IMR-90 (cell line): ENCODE measurements at places on chromosomes 3 and 15.

DNA sequence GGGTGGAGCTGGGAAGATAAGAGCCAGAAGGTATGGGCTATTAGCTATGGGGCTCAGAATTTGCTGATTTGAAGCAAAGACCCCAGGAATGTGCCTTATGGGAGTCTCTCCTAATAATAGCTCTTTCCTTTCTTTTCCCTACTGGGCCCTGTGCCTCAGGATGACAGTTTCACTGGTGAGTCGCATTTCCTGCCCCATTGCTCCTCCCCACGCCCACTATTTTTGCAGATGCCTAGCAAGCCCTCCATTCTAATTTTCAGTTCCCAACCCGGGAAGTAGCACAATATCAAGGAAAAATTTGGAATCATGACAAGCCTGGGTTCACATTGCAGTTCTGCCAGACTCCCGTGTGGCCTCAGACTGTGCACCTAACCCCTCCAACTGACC, 583 bp downstream of the IL17RE start:
- peak; percentile 52 for DNase-seq

DNA sequence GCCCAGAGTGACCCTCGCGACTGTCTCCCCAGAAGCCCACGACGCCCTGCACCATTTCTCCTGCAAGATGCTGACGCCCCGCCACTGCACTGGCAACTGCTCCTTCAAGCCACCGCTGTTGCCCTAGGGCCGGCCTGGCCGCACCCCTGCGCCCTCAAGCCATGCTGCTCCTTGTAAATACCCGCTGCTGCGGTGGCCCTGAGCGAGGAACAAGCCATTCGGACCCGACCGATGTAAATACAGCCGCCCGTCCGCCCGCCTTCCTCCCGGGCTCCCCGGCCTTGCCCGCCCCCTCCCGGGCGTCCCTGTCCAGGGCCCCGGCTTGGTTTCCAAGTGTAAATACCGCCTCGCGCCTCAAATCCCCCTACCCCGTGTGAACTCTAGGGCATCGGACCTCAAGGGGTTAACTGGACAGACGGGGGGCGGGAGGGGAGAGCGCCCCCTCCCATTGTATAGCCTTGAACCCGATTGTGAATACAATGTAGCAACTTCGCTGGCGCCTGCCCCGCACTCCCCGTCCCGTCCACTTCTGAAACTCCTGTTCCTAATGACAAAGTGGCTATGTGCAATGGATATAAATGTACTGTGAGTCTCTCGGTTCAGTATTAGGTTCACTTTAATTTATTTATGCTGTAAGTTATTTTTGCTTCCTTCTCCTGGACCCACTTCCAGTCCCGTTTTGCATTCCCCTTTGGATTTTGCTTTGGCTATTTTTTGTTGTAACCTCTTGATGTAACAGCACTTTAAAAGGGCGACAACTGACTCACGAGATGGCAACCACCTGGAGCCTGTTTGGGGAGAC, 5.9 kb downstream of the RNU6-1 start:
- no peak for DNase-seq

DNA sequence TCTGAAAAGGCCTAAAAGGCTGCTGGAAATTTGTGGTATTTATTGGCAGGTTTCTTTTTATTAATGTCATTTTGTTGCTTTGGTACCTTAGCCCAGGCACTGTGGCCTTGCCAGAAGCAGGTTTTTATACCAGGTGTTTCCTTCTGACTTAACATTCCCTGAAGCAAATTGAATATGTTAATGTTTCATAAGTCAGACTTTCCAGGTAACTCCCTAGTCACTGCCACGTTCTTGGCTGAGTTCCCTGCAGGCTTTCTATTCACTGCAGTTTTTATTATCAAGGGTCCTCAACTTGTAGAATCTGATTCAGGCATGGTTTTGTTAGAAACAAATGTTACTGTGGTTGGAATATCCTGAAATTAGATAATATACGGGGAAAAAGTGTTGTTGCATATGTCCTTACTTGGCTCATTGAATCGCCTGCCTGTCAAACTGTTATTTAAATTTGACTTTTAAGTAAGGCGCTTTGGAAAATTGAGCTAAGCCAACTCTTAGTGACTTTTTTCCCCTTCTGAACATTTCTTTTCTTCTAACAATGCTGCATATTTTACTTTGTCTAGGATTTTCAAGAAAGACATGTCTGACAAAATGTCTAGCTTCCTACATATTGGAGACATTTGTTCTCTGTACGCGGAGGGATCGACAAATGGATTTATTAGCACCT, 22.9 kb downstream of the ITPR1 start:
- DNase-seq, result no peak

GRCh38 chr3:64049832-64050231, 26.5 kb upstream of the PSMD6 start:
- DNase-seq, result no peak

DNA sequence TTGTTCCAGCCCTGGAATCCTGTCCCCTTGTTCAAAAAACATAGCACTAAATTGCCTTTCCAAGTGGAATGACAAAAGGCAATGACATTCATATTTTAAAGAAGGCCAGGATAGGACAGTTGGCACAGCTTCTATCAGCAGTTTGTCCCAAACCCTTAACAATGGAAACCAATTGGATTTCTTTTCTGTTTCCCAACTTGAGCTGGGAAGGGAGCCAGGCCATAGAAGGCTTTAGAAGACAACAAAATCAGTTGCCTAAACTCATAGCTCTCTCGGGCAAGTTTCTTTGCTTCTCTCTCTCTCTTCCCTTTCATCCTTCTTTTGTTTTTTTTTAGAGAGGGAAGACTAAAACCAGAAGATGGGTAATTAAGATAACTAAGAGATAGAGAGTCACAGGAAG, 227.7 kb upstream of the TPRG1 start:
- no peak for DNase-seq

GRCh38 chr3:27114684-27115083, 254.5 kb downstream of the NEK10 start:
- peak; percentile 50 for DNase-seq

DNA sequence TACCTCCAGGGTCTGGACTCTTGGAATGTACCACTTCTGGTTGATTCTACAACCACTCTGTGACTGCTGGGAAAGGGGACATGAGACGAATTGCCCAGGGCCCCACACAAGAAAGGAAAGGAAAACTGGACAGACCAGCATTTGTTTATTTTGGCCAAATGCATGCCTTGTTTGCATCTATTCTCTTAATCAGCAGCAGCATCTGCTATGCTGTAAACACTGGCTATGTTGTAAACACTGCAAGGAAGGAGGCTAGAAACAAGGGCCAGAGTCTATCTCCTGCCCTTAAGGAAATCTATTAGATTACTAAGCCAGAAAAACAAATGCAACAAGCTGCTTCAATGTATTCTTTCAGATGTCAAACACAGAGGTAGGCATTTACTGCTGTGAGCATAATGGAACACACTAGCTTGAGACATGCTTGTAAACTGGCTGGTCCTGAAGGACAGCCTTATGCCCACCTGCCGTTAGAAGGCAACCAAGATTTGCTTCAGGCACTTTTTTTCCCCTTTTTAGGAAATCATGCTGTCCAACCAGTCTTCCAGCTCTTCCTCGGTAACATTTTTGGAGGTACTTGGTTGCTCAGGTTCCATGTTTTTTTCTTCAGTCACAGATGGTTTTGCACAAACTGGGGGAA, 102.1 kb upstream of the CHRM5 start:
- peak; percentile 36 for DNase-seq

DNA sequence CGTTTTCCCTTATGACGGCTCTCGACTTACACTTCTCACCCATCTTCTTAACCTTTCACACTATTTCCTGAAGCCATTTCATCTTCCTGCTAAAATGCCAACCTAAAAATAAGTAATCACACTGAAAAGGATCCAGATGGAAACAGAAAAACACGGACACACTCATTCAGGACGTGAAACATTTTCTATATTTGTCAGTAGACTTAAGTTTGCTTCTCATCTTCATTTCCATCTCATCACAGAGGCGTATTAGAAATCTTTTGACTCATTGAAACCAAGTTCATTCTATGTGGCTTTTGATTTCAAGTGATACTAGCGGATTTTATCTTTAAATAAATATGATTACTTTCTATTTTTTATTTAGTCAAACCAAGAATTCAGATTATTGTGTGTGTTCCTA, 27.4 kb upstream of the DLG1 start:
- no peak for DNase-seq

- DNase-seq, result peak; percentile 95
Measured at GRCh38 chr3:16102905-16103364, 71.5 kb upstream of the GALNT15 start.

DNA sequence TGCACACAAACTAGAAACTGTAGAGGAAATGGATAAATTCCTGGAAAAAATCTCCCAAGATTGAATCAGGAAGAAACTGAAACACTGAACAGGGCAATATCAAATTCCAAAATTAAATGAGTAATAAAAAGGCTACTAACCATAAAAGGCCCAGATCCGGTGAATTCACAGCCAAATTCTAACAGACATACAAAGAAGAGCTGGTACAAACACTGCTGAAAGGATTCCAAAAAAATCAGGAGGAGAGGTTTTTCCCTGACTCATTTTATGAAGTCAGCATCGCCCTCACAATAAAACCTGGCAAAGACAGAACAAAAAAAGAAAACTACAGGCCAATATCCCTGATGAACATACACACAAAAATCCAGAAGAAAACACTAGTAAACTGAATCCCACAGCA, 462.4 kb upstream of the THBS1 start:
- DNase-seq, result peak; percentile 80

DNA sequence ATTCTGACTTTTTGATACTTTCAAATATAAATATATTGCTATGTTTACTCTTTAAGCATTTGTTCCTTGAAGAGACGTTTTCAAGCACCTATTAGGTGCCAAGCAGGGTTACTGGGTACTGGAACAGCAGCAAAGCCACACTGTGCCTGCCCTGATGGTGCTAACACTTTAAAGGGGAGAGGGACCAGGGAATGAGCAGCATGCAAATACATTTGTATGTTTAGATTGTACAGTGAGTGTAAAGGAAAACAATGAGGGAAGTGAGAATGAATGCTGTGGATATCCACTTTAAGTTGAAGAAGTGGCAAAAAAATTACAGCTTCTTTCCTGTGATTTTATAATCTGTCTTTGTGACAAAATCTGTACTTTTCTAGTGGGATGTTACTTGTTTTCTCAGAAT, 400.2 kb upstream of the ATP11B start:
- DNase-seq, result no peak

DNA sequence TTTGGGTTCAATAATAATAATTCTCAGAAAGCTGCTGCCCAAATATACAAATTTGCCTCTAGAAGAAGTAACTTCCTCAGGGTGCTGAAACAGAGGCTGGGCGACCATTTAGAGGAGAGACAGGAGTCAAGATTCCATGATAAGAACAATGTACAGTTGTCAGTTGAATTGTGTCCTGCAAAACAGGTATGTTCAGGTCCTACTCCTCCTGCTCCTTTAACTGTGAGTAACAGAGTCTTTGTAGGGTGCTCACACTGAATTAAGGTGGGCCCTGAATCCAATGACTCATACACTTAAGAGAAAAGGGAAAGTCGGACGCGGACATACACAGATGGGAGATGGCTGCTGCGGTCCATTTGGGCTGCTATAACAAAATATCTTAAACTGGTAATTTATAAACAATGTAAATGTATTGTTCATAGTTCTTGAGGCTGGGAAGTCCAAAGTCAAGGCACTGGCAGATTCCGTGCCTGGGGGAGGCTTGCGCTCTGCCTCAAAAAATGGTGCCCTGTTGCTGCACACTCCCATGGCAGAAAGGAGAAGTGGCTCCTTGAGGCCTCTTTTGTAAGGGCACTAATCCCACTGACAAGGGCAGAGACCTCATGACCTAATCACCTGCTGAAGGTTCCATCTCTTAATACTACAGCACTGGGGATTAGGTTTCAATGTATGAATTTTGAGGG, 55.1 kb downstream of the MB21D2 start:
- DNase-seq, result no peak

DNA sequence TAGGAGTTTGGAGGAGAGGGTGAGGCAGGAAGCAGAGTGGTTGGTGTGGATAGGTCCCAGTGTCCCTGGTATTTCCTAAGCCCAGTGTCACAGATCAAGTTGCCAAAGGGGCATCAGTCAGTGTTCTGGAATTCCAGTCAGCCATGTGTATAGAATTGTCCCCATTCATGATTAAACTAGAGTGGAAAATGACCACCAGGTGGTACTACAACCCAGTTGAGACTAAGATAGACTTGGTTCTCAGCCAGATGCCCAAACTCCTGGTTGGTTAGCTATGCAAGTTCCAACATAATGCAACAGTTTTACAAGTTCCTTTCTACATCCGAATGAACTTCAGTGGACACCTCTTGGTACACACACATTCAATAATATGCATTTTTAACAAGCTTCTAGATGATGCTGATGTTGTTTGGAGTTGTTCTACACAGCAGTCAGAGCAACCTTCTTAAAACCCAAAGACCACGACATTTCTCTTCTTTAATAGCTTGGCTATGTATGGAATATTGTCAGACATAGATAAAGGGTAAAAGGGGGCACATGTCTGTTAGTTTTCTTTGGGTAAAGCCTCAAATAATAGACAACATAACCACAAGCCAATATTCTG, 8.4 kb upstream of the ATR start:
- peak; percentile 73 for DNase-seq

- DNase-seq, result peak; percentile 16
Measured at GRCh38 chr3:184155644-184156521, 706 bp downstream of the DVL3 start.

DNA sequence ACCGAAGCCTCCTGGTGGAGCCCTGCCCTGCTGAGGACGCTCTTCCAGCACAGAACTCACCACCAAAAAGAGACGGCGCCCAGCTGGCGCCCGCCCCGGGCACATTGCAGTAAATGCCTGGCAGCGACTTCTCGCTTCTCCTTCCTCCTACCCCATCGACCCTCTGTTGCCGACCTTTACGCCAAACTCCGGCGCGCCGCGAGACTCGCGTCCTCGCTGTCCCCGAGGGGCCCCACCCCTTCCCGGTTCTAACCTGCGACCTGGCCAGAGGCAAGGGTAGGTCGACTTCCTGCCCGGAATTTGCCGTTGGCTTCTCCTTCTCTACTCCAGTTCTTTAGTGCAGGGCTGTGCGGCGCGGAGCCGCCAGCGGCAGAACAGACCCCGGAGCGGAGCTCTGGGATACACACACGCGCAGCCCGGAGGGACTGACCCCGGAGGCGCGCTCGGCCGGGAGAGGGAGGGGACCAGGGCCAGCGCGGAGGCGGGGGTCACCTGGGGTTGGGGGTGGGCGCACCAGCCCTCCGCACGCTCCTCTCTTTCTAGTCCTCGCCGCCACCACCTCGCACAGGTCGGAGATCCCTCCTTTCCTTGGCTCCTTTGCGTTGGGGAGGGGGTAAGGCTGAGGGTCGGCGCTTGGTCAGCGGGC, 226.6 kb upstream of the AZI2 start:
- DNase-seq, result no peak

- DNase-seq, result no peak
Measured at GRCh38 chr3:183638101-183638852, 2.9 kb downstream of the KLHL24 start.

DNA sequence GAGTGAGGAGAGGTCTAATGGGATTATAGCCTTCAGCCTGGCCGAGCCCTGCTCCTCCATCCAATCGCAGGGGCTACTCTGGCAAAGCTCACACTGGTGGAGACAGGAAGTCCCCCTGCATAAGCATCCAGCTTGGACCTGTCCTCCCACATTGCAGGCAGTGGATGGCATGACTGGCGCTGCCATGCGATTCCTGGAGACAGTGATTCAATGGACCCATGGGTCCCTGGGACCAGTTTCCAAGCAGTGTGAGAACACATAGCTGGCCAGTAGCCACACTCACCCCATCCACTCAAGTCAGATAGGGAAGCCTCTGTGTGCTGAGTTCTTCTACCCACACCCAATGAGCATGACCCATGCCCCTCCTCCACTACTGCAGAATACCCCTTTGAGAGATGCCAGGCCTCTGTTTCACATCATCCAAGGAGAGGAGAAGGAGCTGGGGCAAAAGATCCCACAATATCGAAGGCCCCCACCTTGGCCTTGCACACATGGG, 18.1 kb upstream of the POC1A start:
- no peak for DNase-seq
